Lung microvascular endothelial cell (primary cell): ENCODE measurements at places on chromosomes 7 and 10.

- DNase-seq: no peak
These were observed 425 bp downstream of the TLL2 start for GRCh38 chr10:96513305-96513697.

GRCh38 chr10:99432881-99433280 is 2.5 kb upstream of the GOT1 start:
- DNase-seq: no peak

DNA sequence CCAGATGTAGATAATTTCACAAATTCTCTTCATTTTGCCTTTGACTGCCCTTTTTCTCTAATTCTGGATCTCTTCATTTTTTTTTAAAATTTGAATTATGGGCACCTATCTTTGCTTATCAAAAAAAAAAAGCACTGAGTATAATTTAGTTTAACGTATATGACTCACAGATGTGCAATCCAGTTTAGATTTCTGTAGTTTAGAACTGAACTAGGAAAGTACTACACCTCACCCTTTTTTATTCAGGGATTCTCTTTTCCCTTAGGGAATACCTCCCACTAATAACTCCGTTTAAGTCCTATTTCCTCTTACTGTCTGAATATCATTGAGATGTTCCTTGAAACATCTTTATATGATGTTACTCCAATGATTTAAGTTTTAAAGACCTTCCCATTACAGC is 665.0 kb downstream of the MAGI2 start:
- DNase-seq: no peak

GRCh38 chr7:106047818-106048705 is 64.0 kb downstream of the SYPL1 start:
- no peak for DNase-seq

DNA sequence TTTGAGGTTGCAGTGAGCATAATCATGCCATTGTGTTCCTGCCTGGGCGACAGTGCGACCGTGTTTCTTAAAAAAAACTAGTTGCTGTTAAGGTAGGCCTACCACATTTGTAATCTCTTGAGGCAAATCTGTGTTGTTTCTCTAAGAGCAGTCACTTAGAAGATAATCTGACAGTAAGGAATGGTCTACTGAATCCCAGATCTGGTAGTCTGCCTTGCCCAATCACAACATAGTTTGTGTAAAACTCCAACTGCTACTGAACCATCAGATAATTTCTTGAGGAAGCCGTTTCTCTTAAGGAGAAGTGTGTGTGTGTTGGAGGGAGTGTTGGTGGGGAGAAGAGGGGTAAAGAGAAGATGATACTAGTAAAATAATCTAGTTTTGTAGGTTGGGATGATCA is 5.0 kb downstream of the NRF1 start:
- no peak for DNase-seq
